Esophagus squamous epithelium (tissue), 5 donors: ENCODE measurements at places on chromosomes 1 and 21. TPM values are rescaled to one million over a fixed set of nuclear protein-coding genes. Genes with fewer than 3 reads are reported as not detected.
A peak's percentile ranks its signal among the peaks of the same experiment; 100 is the strongest.

- H3K4me1 ChIP-seq = peaks cover 12% of the 10 kb centered on the region
- DNase-seq = no peak
- H3K27ac ChIP-seq = no peak overlapping the region
- H3K4me3 ChIP-seq = no peak overlapping the region
Measured at GRCh38 chr1:228271701-228272251, 63.9 kb downstream of the OBSCN start.

DNA sequence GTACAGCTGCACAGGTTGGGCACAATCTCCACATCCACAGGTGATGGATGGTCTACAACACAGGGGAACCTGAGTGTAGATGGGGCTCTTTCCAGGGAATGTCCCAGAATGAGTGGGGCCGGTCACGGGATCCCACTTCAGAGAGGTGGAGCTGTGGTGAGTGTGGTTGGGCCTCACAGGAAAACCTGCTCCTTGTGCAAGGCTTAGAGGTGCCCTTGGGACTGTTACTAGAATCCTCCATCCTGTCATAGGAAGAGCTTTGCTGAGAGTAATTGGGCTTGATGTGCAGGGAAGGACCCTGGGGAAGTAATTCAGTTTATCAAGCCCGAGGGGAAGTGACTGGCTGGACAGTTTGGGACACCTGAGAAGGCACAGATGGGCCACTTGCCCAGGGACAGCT is 137.9 kb downstream of the ZSCAN20 start:
- H3K27ac ChIP-seq = no peak overlapping the region
- no peak for DNase-seq
- H3K36me3 ChIP-seq = no peaks in the 10 kb centered on the region
- H3K4me1 ChIP-seq = no peaks in the 10 kb centered on the region
- no peak overlapping the region for H3K4me3 ChIP-seq
- H3K27me3 ChIP-seq = no peaks in the 10 kb centered on the region

- H3K27me3 ChIP-seq = no peaks in the 10 kb centered on the region
- H3K36me3 ChIP-seq = peaks cover 9% of the 10 kb centered on the region
- DNase-seq = no peak
Measured at GRCh38 chr1:54401799-54402198, 4.4 kb downstream of the SSBP3 start.

DNA sequence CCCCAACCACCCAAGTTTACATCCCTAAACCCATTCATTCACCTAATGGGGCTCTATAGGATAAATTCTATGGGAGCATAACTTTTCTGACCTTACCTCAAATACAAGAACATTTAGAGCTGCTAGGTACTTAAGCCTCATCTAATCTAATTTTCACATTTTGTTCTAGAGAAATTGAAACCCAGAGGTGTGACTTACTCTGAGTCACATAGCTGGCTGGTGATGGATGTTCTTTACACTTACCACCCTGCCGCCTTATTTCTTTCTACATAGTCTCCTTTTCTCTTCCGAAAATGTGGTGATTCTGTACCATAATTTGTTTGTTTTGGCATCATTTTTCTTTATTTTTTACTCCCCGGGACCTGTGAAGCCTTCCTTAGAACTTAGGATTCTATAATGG is 20.3 kb downstream of the TIPRL start:
- H3K4me1 ChIP-seq = no peaks in the 10 kb centered on the region
- H3K27me3 ChIP-seq = no peaks in the 10 kb centered on the region
- no peak overlapping the region for H3K27ac ChIP-seq
- H3K4me3 ChIP-seq = no peak overlapping the region
- no peak for DNase-seq

GRCh38 chr1:64337475-64337874 is 132.5 kb upstream of the CACHD1 start:
- H3K27me3 ChIP-seq = no peaks in the 10 kb centered on the region
- no peak overlapping the region for H3K27ac ChIP-seq
- H3K36me3 ChIP-seq = no peaks in the 10 kb centered on the region
- H3K4me1 ChIP-seq = no peaks in the 10 kb centered on the region

DNA sequence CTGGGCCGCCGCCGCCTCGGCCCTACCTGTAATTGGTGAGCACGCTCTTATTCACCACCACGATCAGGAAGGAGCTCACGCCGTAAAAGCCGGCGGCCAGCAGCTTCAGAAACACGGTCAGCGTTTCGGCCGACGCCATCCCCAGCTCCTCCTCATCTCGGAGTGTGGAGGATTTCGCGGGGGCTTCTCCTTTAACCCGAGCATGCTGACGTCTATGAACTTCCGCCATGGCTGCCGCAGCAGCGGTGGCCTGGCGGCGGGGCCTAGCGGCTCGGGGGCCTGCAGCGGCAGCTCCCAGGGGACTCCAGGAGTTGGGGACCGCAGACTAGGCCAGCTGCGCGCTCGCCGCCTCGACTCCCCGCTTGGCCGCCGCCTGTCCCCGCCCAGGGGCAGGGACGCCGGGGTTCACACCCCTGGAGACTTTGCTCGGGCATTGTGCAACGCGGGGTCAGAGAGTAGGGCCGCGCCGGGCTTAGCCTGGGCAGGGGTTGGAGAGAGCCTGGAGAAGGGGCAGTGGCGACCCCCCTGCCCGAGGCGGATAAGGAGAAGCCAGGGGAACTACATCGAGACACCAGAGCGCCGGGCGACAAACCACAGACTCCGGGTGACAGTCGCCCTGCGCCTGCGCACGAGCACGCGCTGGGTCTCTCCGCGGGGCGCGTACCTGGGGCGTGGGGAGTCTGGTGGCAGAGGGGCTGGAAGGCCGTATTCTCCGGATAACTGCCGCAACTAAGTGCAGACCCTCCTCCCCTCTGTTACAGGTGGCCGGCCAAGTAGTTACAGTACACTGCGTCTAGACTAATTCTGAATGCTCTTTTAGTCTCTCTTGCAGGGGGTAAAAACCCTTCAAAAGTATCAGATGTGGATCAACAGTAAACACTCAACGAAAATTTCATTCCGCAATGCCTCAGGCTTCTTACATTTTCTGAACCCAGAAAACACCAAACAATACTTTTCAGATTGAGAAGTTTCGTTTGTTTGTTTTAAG is at the start of gene SLC35D1:
SLC35D1 (minus strand) TSS at position 364 of the 988 bp plus-strand sequence; CDS start at position 229, 135 bp downstream.
- no peaks in the 10 kb centered on the region for H3K36me3 ChIP-seq
- H3K4me3 ChIP-seq = peak within 1 kb of the TSS; percentile 88
- H3K27ac ChIP-seq = peak within 1 kb of the TSS; percentile 92
- H3K4me1 ChIP-seq = peaks cover 10% of the 10 kb centered on the region

GRCh38 chr1:27179379-27179778 is 24.5 kb upstream of the SLC9A1 start:
- H3K4me1 ChIP-seq = no peaks in the 10 kb centered on the region
- no peak for DNase-seq
- no peak overlapping the region for H3K4me3 ChIP-seq
- H3K36me3 ChIP-seq = no peaks in the 10 kb centered on the region
- no peaks in the 10 kb centered on the region for H3K27me3 ChIP-seq

GRCh38 chr1:183000167-183000962 is 22.9 kb upstream of the LAMC1 start:
- no peak overlapping the region for H3K27ac ChIP-seq
- H3K4me1 ChIP-seq = no peaks in the 10 kb centered on the region
- H3K4me3 ChIP-seq = no peak overlapping the region
- no peak for DNase-seq

DNA sequence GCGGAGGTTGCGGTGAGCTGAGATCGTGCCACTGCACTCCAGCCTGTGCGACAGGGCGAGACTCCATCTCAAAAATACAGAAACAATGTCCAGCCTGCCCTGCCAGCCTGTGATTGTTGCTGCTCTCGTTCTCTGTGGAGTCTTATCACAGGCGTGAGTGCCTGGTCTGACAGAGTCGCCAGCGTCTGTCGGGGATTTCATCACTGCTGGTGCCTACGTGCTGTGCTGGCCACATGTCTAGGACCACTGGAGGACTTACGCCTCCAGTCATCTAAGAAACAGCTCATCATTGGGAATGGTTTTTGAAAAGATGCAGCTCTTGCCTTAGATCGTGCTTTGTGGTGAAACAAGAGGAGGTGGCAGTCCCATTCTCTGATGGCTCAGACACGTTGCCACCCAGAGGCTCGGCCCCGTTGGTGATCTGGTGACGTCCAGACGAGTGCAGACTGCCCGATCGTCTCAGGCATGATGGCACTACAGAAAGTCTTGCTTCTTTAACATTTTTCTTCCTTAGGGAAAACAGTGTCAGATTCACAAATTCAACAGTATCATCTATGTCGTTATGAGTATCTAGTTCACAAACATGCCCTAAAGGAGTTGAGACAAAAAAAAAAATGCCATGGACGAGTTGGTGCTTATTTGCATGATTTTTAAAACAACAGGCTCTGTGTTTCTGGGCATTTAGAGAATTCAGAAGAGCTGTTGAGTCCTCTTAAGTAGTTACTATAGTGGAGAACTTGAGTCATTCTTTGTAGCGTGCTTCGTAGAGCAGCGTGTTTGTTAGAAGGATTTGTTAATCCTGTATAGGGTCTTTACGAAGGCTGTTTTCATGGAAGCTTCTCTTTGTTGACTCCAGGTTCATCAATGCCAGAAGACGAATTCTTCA is 47.5 kb downstream of the CBS start:
- peaks cover 5% of the 10 kb centered on the region for H3K36me3 ChIP-seq
- H3K4me1 ChIP-seq = no peaks in the 10 kb centered on the region
- no peak overlapping the region for H3K27ac ChIP-seq
- DNase-seq = no peak
- no peak overlapping the region for H3K4me3 ChIP-seq
- no peaks in the 10 kb centered on the region for H3K27me3 ChIP-seq

- H3K36me3 ChIP-seq = no peaks in the 10 kb centered on the region
- H3K4me3 ChIP-seq = no peak overlapping the region
- H3K4me1 ChIP-seq = no peaks in the 10 kb centered on the region
- no peak overlapping the region for H3K27ac ChIP-seq
Measured at GRCh38 chr1:5685446-5686040, 306.7 kb downstream of the NPHP4 start.

GRCh38 chr1:59138402-59138801 is 158.5 kb upstream of the FGGY start:
- H3K36me3 ChIP-seq = no peaks in the 10 kb centered on the region
- no peak for DNase-seq
- H3K27me3 ChIP-seq = no peaks in the 10 kb centered on the region
- no peak overlapping the region for H3K27ac ChIP-seq
- peaks cover 8% of the 10 kb centered on the region for H3K4me1 ChIP-seq

- H3K4me1 ChIP-seq = peaks cover 30% of the 10 kb centered on the region
- H3K27me3 ChIP-seq = peaks cover 23% of the 10 kb centered on the region
- no peak for DNase-seq
- H3K36me3 ChIP-seq = no peaks in the 10 kb centered on the region
- H3K4me3 ChIP-seq = no peak overlapping the region
- no peak overlapping the region for H3K27ac ChIP-seq
Measured at GRCh38 chr1:6447016-6447817, 18.8 kb downstream of the TNFRSF25 start.

DNA sequence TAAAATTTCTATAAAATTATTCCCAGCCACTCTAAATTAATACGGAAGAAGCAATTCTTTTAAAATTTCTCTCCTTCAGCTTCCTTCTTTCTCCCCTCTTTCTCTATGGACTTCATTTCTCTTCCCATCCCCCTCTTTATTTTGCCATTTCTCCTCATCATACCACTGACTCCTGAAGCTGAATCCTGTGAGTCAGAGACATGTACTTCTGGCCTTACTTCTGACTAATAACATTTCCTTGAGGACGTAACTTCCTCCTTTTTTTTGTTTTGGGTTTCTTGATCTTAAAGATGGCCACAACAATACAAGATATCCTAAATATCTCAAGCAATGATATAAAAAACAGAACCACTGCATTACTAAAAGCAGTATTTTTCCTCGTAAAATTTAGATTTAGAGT is 63.6 kb upstream of the DENND1B start:
- H3K27ac ChIP-seq = no peak overlapping the region
- no peaks in the 10 kb centered on the region for H3K36me3 ChIP-seq
- DNase-seq = no peak
- H3K4me1 ChIP-seq = peaks cover 9% of the 10 kb centered on the region
- H3K27me3 ChIP-seq = no peaks in the 10 kb centered on the region

- H3K27ac ChIP-seq = peak overlapping the region; percentile 13
- no peaks in the 10 kb centered on the region for H3K4me1 ChIP-seq
- no peak overlapping the region for H3K4me3 ChIP-seq
- H3K36me3 ChIP-seq = no peaks in the 10 kb centered on the region
- DNase-seq = no peak
- no peaks in the 10 kb centered on the region for H3K27me3 ChIP-seq
Measured at GRCh38 chr1:12502336-12503109, 115.5 kb downstream of the DHRS3 start.

DNA sequence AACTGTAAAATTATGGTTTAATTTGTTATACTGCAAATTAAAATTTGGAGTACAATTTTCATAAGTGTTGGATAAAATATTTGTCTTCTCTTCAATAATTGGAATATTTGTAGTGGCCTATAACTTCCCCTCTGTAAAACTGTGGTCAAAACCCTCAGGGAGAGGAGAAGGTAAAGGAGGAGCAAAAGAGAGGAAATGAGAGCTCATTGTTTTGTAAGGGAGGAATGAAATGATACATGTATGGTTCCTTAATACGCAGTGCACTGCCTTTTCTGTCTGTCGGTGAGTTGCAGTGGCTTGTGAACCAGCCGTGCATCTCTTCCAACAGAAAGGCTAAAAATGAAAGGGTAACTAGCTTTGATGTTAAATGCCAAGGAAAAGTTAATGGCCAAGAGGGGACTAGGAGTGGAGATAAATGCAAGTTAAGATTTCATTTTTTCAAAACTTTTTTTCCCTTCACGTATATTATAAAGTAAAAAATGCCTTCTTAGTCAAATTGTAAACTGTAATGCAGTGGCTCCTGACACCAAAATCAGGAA is 26.4 kb downstream of the LRRC8D start:
- no peak overlapping the region for H3K4me3 ChIP-seq
- H3K27ac ChIP-seq = no peak overlapping the region
- H3K36me3 ChIP-seq = no peaks in the 10 kb centered on the region
- no peak for DNase-seq
- H3K27me3 ChIP-seq = no peaks in the 10 kb centered on the region

DNA sequence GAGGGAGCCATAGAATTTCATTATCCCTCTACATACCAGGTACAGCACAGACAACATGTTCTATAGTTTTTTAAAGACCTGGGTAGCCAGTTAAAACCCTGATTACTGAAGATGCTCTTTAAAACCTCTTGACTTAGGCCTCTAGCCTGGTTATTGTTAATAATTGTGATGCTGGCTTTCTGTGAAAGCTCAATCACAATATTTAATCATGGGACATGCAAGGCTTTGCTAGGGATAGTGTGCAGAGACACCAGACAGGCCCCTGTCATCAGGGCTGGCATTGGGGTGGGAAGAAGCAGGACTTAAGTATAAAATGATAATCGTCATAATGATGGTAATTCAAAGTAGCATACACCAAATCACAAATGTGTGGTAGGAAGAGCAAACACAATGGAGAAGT is 274.4 kb downstream of the PTBP2 start:
- H3K27ac ChIP-seq = no peak overlapping the region
- no peaks in the 10 kb centered on the region for H3K4me1 ChIP-seq
- no peak overlapping the region for H3K4me3 ChIP-seq
- no peaks in the 10 kb centered on the region for H3K27me3 ChIP-seq

GRCh38 chr1:145845144-145845513 is 301 bp upstream of the NUDT17 start:
- no peaks in the 10 kb centered on the region for H3K27me3 ChIP-seq
- H3K36me3 ChIP-seq = peaks cover 65% of the 10 kb centered on the region
- no peak for DNase-seq
- peak overlapping the region; percentile 79 for H3K27ac ChIP-seq
- peaks cover 22% of the 10 kb centered on the region for H3K4me1 ChIP-seq
- H3K4me3 ChIP-seq = peak overlapping the region; percentile 56

GRCh38 chr1:209727785-209728184 is 23.1 kb downstream of the HSD11B1 start:
- H3K4me3 ChIP-seq = no peak overlapping the region
- DNase-seq = no peak
- H3K27ac ChIP-seq = no peak overlapping the region
- H3K27me3 ChIP-seq = no peaks in the 10 kb centered on the region
- no peaks in the 10 kb centered on the region for H3K36me3 ChIP-seq

Gene WNT9A
- 2.4 TPM for total RNA-seq

Gene HMGCL
- total RNA-seq = 38.9 TPM

Gene OR2T11
- total RNA-seq = not detected

Gene IL12RB2
- total RNA-seq = 7.6 TPM

Gene GBP1
- 14.7 TPM for total RNA-seq

Gene NPHS2
- not detected for total RNA-seq

Gene CFAP57
- not detected for total RNA-seq
